NCI-H1930 (cell line): ENCODE measurements at places on chromosomes 11 and 22.

DNA sequence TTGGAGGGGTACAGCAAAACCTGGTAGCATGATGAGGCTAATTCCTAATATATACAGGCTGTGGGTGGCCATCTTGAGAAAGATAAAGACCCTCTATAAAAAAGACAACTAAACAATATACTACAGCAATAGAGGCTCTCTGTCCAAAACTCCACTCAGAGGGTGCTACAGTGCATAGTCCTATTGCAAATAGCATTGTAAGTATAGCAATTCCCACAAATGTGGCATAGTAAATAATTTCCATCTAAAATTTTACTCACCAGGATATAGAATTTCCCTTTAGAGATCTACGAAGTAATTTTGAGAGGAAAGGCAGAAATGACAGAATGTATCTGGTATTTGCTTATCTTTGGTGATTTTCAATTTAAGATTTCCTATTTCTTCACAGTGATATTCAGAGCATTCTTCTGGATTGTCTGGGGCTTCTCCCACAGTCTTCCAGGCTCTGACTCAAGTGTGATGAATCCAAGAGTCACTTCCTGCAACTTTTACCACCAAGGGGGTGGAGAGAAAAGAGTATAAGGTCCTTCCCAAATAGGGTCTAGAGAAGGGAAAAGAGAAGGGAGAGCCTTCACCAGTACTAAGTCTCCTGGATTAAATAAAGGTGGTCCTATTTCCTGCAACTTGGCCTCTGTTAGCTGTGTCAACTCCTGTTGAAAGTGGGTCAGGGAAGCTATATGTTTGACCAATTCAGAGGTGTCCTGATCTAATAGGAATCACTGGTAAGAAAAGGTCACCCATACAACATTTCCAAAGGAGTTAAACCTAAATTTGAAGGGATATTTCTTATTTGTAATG lies 1054.7 kb upstream of the CNTN5 start:
- DNase-seq, result no peak

DNA sequence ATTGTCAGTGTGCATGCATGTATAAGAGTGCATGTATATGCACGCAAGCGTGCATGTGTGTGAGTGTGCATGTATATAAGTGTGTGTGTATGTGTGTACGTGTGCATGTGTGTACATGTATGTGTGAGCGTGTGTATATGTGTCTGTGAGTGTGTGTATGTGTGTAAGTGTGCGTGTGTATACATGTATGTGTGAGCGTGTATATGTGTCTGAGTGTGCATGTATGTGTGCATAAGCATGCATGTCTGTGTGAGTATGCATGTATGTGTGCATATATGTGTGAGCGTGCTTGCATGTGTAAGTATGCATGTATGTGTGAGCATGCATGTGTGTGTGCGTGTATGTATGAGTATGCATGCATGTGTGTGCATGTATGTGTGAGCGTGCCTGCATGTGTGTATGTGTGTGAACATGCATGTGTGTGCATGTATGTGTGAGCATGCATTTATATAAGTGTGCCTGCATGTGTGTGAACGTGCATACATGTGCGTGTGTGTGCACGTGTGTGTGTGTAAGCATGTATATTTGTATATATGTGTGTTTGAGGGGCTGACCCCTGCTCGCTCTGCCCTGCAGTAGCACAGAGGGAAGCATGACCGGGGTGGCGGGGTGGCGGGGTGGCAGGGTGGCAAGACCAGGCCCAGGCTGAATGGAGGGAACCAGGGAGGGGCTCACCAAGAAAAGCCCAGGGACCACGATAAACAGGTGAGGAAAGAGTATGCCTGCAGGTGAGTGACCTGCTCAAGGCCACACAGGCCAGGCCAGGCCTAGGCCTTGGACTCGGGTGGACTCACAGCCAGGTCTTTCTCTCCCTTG lies 26.3 kb downstream of the CYTH4 start:
- DNase-seq, result no peak

DNA sequence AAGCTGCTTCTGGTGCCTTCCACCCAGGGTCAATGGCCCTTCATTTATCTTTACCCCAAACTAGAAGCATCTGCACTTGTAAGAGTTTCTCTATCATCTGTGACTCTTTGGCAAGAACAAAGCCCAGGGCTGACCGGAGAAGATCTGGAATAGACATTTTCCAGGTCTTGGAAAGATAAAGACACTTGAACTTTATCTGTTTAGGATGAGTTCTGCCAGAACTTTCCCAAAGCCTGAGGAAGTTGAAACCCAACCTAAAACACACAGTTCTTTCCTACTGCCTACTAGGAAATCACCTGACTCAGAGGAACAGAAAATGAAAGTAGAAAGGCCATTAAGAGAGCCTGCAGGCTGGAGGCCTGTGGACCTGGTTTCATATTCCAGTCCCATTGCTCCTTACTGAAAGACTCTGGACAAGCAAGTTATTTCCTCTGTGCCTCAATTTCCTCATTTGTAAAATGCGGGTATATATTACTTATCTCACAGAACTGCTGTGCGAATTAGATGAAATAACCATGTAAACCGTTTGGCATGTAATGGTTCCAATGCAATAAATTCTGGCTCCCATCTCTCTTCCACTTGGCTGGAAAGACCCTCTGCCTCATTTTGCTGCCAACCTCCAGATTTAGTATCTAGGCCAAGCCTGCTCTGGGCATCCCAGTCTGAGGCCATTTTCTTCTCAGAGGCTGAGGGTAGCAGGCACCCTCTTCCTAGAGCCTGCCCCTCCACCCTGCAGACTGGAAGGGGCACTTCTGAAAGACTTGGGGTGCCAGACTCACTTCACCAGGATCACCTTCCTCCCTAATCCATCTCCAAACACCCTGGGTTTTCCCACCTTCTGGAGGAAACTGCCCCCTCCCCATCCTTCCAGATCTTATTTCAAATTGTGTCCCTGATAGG lies 1.2 kb downstream of the UBE2L6 start:
- no peak for DNase-seq

DNA sequence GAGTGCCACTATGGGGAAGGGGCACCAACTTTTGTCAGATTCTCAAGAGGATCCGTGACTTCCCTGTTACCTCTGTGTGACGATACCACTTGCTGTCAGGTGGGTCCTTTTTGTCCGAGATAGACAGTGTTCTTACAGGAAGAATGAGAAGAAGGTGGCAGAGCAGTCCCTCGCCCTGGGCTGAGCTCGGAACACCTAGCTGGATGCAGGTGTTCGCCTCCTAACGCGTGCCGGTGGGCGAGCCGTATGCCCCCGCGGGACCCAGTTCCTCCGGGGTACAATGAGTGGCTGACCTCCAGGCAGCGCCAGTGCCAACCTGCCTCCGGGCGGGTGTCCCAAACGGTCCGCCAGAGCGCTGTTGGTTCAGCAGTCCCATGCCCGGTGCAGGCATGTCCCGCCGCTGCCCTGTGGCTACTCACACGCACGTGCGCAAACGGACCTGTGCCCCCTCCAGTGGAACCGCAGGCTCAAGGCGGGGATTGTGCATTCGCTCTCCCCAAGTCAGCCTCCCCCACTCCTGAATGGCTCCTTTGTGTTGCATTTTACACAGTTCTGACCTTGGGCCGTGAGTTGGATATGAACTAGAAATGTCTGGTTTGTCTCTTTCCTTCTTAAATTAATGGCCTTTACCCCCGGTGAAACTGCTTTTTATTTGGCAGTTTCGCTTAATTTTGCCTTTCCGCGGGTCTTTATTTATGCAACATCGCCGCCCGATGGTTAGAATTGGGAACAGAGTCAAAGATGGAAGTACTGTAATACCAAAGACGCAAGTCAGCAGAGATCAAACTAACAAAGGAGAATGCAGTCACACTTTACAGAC lies 1.1 kb upstream of the ABTB2 start:
- DNase-seq, result peak; percentile 52

DNA sequence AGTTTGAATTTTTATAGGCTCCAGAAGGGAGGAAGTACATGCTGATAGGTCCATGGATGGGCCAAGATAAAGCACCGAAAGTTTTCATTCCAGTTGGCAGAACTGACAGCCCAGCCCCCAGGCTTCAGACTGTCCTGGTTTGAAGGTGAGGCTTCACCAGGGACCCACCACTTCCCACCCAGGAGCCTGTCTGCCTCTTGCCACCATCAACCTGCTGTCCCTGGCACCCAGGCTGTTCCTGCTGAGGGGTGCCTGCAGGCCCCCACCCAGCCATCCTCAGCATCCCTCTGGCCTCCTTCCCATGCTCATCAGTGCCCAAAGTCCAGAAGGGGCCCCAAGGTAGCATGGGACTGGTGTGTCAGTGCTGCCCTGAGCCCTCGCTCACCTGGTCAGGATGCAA lies 463.9 kb downstream of the NELL1 start:
- DNase-seq, result no peak

DNA sequence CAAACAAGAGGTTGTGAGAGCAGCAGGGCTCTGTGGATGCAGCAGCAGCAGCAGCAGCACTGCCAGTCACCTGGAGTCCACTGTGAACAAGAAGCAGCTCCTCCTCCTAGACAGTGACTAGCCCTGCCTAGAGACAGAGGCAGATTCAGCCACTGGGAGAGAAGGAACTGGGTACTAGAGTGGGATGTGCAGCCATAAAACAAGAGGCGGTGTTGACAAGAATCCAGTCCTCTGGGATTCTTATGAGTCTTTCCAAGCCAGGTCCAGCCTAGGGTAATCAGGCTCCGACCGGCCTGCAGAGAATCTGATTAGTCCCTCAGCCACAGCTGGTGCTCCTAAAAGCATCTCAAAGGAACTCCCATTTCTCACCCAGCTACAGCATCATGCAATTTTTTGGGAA lies 83.9 kb upstream of the USP47 start:
- DNase-seq, result no peak

- DNase-seq, result no peak
Observed at GRCh38 chr11:96215826-96216225, 127.2 kb downstream of the MAML2 start.
